ENCODE measurements at places on chromosomes 7 and 10.

- no peak for DNase-seq
Measured at GRCh38 chr7:138299066-138299465, 161.0 kb upstream of the TRIM24 start.

GRCh38 chr10:844552-844951, 87.0 kb downstream of the LARP4B start:
- DNase-seq = no peak

GRCh38 chr7:17462131-17462631, 163.7 kb downstream of the AHR start:
- no peak for DNase-seq

DNA sequence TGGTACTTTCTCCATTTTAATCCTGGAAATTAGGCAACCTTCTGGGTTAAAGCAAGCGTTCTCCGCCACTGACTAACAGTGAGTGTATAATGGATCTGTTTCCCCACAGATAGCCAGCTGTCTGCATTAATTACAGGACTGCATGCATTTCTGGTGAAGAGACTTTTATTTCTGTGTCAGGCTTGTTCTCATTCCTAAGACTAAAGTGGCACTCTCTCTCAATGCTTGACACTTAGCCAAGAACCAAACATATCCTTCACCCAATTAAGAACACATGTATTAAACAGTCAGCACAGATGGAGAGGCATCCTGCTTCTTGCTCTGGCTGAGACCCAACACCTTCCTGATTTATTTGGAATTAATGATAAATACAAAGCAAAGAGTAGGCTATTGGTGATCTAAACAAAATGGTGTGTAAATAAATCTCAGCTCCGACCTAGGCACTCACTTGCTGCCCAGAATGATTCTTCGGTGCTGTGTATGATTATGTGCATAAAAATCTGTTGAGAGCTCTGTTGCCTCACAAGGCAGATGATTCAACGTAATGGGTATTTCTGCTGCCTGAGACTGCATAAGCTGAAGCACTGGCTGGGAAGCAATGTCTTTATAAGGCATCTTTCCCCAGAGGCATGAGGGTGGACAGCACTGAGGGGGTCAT, 16.8 kb downstream of the CALU start:
- no peak for DNase-seq
